ENCODE measurements at places on chromosomes 6 and 20.

- no peak for DNase-seq
These were observed 67.0 kb downstream of the RSPO3 start for GRCh38 chr6:127185437-127185995.

DNA sequence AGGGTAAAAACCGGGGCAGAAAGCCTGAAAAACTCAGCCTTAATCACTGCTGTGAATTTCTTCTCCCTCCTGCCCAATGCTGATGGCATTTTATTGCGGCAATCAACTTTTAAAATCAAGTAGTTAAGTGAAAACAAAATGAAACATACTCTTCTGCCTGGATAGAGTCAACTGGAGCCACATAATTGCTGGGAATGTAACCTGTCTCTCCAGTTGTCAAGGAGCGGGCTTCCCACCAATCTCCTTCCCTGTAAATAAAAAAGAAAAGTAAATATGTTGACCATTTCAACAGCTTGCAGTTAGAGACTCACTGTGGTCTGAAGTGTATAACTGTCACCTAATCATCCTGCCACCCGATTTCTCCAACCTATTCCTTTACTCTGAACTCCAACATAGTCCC lies 102.1 kb upstream of the TRAF3IP2 start:
- DNase-seq: no peak

DNA sequence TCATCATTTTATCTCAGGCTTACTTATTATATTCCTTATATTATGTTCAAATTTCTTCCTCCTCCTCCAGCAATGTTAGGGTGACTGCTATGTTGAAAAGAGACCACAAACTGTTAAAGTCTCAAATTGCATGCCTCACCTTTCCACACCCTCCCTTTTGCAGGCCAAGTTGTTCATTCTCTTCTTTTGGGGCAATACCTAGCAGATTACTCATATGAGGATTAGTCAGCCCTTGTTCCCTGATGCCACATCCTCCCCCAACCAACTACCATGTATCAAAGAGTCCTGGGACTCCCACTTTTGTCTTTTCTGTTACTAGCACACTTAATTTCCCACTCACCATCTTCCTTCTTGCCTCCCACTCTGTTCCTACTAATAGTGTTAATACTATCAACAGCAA lies 434.7 kb downstream of the BCKDHB start:
- no peak for DNase-seq

GRCh38 chr6:44062771-44063560 lies 64.3 kb downstream of the MRPL14 start:
- DNase-seq: no peak

DNA sequence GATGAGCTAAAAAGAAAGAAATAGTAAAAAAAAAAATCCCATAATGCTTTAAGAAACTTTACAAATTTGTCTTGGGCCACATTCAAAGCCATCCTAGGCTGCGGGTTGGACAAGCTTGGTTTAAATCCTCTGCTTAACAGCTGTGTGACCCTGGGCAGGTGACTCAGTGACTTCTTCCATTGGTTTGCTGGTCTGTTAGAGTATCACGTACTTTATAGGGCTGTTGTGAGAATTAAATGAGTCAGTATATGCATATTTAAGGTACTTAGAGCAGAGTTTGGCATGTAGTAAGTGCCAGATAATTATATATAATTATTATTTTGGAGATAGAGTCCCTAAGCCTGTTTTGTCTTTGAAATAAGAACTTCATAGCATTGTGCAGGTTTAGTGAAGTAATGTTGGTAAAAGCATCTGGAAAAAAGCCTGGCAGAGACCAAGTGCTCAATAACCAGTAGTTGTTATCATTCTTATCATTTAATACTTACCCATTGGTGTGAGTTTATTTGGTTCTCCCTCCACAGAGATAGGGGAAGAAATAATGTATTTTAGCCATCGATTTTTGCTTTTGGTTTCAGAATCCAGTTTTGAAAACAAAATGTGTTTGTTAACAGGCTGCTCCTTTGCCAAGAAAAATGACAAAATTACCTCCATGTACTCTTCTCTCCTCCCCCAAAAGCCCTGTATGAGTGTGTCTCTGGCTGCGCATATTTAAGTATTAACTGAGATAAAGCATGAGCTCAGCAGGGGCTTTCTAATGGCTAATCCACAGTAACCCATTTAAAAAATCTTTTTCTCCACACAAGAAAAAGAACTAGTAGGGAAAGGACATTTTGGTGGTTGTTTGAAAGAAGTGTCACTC lies 67.2 kb downstream of the FOXO3 start:
- no peak for DNase-seq

- no peak for DNase-seq
These were observed 149.3 kb downstream of the GJA1 start for GRCh38 chr6:121584586-121585369.
